ENCODE measurements at places on chromosomes 7 and 10.

DNA sequence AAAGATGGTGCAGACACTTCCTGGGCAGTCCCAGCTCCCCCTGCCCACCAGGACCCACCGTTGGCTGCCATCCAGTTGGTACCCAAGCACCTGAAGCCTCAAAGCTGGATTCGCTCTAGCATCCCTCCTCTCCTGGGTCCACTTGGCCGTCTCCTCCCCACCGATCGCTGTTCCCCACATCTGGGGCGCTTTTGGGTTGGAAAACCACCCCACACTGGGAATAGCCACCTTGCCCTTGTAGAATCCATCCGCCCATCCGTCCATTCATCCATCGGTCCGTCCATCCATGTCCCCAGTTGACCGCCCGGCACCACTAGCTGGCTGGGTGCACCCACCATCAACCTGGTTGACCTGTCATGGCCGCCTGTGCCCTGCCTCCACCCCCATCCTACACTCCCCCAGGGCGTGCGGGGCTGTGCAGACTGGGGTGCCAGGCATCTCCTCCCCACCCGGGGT is 14.5 kb upstream of the LIMK1 start:
- no peak for DNase-seq

- DNase-seq = no peak
These were observed 227.2 kb downstream of the RELN start for GRCh38 chr7:103762065-103762760.

DNA sequence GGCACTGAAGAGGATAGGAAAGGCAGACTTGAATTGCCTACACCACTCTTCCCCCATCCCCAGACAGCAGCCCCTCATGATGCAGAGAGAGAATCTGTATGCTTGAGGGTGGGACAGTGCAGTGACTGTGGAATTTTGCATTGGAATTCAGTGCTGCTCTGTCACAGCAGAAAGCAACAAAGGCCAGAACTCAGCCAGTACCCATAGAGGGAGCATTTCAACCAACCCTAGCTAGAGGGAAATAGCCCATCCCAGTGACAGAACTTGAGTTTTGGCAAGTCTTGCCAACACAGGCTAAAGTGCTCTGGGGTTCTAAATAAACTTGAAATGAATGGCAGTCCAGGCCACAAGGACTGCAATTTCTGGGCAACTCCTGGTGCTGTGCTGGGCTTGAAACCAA is 80.4 kb downstream of the TES start:
- DNase-seq = no peak

DNA sequence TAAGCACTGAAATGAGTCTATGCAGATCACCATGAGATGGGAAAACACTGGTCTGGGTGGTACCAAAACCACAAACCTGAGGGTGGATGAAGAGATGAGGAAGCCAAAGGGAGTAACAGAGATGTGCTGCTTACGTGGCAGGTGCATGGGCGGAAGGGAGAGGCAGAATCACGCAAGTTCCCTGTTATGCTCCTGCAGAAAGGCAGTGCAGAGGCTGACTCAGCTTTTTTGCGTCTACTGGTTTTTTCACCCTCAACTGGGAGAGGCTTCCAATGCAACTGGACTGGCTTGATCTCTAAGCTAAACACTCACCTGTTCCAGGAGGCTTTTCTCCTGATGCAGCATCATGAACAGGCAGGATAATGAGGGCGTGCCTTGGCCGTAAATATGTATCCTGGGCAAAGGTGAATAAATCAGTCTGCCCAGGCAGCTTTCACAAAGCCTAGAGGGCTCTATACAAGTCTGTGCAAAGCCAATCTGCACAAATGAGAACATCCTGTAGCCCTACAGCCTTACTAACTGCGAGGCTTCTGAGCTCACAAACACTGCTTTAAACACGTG is 95.4 kb upstream of the AFAP1L2 start:
- DNase-seq = no peak

DNA sequence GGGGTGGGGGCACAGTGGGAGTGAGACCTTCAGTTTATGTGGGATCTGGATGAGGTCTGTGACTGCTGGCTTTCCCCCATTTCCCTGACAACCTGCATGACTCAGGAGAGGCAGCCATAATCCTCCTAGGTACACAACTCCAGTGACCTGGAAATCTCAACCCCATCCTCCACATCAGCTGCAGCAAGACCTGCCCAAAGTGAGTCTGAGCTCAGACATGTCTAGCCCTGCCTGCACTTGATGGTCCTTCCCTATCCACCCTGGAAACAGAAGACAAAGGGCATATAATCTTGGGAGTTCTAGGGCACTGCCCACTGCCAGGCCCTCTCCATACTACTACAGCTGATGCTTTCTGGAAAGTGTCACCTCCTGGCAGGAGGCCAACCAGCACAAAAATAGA is 75.6 kb downstream of the GRM8 start:
- no peak for DNase-seq
